ENCODE measurements at places on chromosomes 7 and 10.

DNA sequence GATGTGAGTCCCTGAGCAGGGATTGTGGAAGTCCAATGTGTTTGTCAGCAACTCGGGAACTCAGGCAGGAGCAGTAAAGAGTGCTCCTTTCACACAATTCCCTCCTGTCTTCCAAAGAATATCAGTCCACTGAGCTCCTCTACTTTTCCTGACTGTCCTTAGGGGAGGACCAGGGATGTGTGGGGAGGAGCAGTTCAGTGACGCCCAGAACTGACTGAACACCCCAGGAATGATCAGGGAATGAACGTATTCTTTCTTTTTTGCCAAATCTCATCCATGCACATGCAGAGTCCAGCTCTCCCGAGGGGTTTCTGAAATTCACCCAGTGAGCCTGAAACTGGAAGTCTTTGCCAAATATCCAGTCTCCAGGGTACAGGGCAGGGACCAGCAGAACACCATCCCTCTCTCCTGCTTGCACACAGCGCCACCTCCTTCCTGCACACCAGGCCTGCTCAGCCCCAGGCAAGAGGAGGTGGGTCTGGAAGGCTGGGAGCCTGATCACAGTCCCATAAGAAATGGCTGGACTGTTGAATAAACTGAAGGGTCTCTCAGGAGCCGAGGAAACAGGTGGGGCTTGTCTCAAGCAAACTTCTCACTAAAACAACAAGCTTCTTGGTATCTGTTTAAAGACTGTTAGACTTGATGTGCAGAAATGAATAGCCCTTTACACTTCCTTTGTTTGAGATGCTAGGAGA, 294.7 kb downstream of the C7orf25 start:
- no peak for DNase-seq

GRCh38 chr7:1163121-1163520, 3.1 kb upstream of the ZFAND2A start:
- no peak for DNase-seq

GRCh38 chr10:16952080-16952479, 134.9 kb upstream of the RSU1 start:
- peak; percentile 9 for DNase-seq

- DNase-seq, result peak; percentile 72
Observed at GRCh38 chr7:100705320-100705752, 585 bp upstream of the POP7 start.

DNA sequence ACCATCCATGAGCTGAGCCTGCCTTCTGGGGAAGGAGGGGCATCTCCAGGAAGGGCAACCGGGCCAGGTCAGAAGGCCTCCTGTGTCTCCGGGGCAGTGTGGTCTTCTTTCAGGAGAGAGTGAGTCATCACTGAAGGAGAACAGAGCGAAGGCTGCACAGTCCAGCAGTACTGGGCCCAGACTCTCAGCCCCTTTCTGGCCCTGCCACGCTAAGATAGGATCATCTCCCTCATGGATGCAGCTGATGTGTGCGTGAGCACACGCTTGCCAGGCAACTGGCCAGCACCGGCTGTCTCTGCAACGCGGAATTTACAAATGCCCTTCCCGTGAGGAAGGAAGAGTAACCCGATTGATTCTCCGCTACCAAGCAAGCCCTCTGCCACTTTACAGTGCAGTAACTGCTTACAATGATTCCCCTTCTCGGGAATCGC, 328.2 kb downstream of the TNS3 start:
- DNase-seq, result peak; percentile 70

DNA sequence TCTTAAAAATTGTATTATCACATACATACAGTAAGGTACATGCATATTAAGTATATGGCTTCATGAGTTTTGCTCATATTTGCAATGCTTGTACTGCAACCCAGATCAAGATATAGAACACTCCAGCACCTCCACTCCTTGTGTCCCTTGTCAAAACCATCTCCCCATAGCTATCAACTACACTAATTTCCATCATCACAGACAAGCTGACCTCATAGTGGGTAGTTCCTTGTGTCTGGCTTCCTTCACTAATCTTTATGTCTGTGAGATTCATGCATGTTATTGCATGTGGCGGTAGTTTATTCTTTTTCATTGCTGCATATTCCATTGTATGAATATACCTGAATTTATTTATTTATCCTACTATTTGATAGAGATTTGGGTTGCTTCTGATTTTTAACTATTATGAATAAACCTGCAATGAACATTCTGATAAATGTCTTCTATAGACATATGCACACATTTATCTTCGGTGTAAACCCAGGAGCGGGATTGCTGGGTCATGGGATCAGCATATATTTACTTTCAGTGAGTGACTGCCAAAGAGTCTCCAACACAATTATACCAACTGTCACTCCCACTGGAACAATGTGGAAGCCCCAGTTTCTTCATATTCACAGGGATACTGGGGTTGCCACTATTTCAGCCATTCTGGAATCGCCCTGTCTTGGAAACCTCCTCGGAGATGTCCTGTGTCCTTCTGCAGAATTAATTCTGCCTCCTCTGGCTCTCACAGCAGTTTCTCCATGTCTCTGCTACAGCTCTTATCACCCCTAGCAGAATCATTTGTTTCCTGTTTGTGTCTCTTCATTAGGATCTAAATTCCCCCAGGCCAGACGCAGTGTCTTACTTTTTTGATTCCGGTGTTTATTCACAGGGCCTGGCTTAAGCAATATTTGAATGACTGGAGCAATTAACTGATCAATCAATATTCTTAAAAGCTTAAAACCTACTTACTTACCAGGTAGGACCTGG, 14.7 kb upstream of the ADAM12 start:
- DNase-seq, result no peak

DNA sequence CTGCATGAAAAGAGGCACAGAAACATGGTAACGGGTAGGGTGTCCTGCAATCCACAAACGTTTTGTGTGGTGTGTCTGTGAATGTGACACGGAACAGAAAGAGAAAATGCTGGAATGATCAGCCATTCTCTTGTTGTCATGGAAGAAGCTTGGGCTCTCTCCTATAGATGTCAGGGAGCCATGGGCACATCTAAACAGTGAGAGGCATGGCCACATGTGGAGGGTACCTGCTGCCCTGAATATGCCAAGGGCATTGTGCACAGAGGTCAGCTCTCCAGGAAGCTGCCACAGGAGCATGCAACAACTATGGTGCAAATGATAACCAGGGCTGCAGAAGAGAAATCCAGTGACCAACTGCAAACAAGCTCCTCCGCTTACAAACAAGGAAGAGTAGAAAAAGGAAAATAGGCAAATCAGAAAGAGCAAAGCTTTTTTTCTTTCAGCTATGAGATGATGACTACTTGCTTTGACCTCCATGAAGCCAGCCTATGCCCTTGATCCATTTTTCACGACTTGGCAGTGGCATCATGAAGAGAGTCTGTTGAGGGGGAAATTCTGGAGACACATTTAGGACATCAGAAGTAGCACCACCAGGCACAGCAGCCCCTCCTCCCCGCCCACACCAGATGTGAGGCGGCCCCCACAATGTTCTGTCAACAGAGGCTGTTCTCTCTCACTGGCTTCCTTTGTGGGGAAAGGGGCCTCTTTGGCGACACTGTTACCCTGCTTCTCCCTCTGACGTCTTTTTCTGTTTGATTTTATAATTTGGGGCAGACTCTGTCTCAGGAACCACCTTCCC, 4.8 kb upstream of the PDE1C start:
- no peak for DNase-seq

DNA sequence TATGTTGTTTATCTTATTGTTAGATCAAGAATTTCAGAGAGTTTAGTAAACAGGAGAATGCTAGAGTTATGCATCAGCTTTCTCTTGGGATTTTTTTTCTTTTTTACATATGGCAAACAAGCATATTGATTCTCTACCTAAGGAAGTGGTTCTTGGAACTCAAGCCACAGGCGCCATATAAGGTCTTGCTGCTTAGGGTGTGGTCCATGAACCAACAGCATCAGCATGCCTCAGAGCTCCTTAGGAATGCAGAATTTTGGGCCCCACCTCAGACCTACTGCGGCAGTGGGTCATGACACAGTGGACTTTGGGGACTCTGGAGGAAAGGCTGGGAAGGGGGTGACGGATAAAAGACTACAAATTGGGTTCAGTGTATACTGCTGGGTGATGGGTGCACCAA, 230.8 kb downstream of the SKAP2 start:
- DNase-seq, result no peak

DNA sequence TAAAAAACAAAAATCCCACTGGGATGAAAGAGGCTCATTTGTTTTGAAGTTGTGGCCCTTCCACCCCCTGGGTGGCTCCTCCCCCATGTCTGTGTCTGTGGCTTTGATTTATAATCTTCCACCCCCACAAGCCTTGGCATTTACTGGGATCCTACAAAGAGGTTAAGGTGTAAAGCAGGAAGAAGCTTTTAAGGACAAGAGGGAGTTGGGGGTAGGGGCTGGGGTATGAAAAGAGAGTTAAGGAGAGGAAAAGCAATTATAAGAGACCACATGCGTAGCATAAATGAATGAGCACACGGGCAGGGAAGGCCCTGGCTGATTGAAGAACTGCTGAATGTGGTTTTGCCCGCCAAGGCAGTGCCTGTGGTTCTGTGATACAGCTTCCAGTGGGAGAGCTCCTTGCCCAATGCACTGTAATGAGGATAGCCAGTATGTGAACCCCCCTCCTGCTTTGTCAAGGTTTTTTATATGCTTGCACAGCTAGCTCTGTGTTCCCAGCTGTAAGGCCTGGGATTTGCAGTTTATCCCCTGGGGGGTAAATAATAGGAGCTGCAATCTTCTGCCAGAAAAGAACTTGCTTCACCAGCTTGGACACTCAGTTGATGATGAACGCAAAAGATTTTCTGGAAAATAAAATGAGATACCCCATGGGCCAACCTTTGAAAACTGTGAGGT, 34.7 kb upstream of the KMT2E start:
- DNase-seq, result peak; percentile 88

GRCh38 chr7:155562106-155562505, 15.7 kb upstream of the CNPY1 start:
- DNase-seq, result no peak

GRCh38 chr7:92798517-92799249, 37.7 kb downstream of the CDK6 start:
- no peak for DNase-seq

DNA sequence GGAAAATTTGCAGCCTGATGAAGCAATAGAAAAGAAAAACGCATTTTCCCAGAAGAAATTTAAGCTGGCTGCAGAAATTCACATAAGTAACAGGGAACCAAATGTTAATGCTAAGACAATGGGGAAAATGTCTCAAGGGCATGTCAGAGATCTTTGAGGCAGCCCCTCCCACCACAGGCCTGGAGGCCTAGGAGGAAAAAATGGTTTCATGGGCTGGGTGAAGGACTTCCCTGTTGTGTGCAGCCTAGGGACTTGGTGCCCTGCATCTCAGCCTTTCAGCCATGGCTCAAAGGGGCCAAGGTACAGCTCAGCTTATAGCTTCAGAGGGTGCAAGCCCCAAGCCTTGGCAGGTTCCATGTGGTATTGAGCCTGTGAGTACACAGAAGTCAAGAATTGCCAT, 476.1 kb upstream of the DPP6 start:
- no peak for DNase-seq

DNA sequence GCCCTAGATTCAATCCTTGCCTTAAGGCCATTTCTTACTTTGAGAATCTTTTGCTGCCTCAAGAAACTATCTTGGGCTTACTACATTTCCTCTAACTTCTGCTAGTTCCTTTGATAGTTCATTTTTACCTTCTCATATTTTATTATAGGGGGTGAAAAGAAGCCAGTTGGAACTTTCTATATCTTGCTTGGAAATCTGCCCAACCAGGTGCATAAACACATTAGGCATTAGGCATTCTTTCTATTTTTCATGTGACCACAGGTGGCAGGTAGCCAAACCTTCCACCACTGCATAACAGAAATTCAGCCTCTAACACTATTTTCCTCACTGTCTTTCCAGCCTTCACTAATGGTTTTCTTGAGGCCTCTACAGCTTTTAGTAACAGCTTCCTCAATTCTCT, 300.0 kb upstream of the SP8 start:
- DNase-seq, result no peak

GRCh38 chr10:129940617-129941198, 23.4 kb downstream of the EBF3 start:
- DNase-seq, result no peak

- no peak for DNase-seq
Observed at GRCh38 chr10:31708046-31708445, 220.6 kb downstream of the ARHGAP12 start.

- no peak for DNase-seq
Observed at GRCh38 chr7:155324012-155324917, 26.6 kb downstream of the INSIG1 start.

DNA sequence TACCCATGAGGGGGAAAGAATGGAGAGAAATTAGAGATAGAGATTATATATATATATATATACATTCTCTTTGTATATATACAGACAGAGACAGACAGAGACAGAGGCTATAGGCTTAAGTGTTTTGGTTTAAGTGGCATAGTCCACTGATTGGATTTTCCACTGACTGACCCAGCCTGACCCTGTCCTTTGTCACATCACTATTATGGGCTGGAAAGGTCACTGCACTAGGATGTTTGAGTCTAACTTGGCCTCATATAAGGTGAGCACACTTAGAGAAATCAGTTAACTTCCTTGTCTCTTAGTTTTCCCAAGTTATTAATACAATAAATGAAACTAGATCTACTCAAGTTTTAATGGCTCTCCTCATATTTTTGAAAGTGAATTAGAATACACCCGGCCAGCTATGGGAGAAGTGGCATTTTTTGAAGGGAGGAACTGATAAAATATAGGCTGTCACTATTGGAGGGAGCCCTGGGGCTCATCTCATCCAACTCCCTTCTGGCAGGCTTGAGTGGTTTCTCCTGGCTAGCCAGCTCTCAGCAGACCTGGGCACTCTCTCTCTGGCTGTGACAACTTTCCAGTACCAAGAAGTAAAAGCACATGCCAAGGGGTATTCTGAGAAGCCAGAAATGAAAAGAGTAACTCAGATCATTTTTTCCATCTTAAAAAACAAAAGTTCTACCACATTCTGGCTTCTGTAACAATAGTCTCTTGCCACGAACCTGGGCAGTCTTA, 455.6 kb upstream of the ANKRD30A start:
- no peak for DNase-seq

DNA sequence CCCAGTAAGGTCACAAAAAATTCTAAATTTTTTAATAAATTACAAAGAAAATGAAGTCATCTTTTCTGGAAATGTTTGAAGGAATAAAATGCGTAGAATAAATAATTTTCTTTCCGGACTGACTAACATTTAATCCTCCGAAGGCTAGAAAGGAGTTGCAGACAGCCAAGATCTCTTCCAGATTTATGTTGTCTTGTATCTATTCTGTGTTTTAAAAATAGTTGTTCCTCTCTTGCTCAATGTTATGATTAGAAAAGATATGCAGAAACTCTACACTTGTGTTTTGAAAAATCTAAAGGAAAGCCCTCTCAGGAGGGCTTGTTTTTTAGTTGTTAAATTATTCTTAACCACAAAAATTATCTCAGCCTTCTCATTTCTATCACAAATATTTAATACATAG, 70.7 kb downstream of the MACC1 start:
- DNase-seq, result peak; percentile 5

GRCh38 chr10:127579640-127580039, 30.5 kb downstream of the NPS start:
- no peak for DNase-seq

- no peak for DNase-seq
Observed at GRCh38 chr7:131300572-131301466, 26.9 kb upstream of the MKLN1 start.

GRCh38 chr7:749140-749551, 22.1 kb upstream of the PRKAR1B start:
- peak; percentile 36 for DNase-seq
